Stimulated activated CD4-positive, alpha-beta T cell treated with anti-CD3 and anti-CD28 coated beads, TNF-alpha, amount 100 ng/mL, for 4 hours (primary cell): ENCODE measurements at places on chromosomes 6 and 20.

DNA sequence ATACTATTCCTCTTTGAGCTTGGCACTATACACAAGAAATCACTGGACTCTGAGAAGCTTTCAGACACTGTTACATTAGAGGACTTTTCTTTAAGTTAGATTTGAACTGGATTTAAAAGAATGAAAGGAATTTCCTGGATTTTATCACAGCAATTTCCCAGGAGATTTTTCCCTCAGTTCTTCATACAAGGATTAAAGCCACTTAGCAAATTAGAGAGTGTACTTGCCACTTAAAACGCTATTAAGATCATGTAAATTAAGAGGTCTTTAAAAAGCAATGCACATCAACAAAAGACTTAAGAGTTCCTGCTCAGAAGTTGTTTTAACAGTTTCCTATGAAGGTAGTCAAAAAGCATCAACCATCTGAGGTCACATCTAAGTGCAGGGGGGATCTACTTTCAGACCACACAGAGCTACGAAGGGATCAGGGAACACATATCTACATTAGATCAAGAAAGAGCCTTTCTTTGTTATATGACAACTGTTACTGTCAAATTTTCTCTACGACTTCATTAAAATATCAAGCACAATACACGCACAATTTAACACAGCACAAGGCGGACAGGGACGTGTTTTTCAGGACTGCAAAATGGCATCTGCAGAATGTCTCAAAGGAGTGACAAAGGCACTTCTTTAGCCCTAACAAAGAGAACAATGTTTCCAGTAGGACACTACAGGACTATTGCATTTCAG is 65.8 kb downstream of the EPB41L2 start:
- DNase-seq: no peak

- DNase-seq: no peak
Measured at GRCh38 chr6:161584621-161585340, 310.9 kb upstream of the AGPAT4 start.

DNA sequence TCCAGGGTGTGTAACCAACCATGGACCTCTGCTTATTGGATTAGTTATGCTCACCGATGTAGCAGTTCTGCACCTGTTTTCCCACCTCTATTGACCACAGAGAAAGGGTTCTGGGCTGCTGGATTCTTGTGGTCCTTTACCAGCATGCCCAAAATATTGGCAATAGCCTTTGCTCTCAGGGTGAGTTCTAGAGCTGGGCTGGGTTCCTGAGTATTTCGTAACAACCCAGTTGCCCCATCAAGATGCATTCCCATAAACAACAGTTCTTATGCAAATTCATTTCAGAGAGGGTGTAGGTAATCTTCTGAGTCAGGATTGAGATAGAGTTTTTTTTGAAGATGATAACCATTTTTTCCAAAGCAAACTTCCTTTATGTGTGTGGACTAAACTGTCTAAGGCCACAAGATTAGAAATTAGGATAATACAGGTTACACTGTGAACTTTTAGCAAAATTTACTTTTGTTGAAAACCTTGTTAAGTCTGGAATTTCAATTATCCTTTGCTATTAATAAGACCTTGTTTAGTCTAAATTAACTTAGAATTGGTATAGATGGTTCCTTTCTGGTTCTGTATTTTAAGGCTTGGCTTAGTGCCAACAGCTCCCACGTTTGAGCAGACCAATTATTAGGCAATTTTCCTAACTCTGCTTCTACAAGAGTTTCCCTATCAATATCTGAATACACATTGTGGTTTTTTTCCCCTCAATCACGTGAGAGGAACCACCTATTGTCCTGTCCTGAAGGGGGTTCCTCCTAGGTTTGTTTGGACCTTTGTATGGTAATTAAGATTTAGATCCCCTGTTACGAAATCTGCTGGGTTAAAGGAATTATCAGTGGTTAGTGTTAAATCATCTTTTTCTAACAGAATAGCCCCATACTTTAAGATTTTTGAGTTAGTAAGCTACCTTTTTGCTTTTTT is 46.1 kb downstream of the TBX18 start:
- no peak for DNase-seq

- no peak for DNase-seq
Measured at GRCh38 chr6:111838749-111839484, 34.3 kb downstream of the FYN start.

GRCh38 chr20:3732327-3733118 is at the start of gene HSPA12B:
HSPA12B (plus strand) TSS chr20:3732685; CDS start chr20:3738675, 5,990 bp downstream.
- DNase-seq: no peak
